ENCODE measurements at places on chromosomes 5 and 9. TPM values are rescaled to one million over a fixed set of nuclear protein-coding genes. Genes with fewer than 3 reads are reported as not detected.

DNA sequence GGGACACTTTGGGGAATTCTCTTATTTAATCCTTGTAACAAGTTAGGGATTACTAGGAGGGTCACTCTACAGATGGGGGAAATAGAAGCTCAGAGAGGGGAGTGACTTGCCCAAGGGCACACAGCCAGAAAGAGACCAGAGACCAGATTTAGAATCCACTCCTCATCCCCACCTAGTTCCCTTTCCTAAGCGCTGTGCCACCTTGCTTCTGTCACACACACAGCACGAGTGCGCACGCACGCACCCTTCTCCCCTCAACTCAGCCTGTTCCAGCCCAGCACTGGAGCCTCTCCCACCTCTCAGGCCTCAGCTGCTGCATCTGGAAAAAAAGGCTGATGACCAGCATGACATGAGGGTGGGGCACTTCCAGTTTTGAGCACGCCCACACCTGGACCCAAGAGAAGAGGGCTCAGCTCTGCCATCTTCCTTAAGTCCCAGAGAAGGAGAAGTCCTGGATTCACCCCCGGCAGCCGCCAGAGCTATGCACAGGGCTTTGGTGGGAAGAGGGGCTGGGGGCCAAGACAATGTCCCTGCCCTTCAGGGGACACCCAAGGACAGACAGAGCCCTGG is 18.5 kb downstream of the NR5A1 start:
- peaks cover 16% of the 10 kb centered on the region for H3K27me3 ChIP-seq
- H3K36me3 ChIP-seq = no peaks in the 10 kb centered on the region
- no peak overlapping the region for H3K27ac ChIP-seq
- H3K4me3 ChIP-seq = no peak overlapping the region
- H3K4me1 ChIP-seq = no peaks in the 10 kb centered on the region

MEIKIN gene
- total RNA-seq = not detected

- H3K27me3 ChIP-seq = no peaks in the 10 kb centered on the region
- H3K4me3 ChIP-seq = no peak overlapping the region
- H3K27ac ChIP-seq = no peak overlapping the region
- peaks cover 6% of the 10 kb centered on the region for H3K36me3 ChIP-seq
- DNase-seq = no peak
Measured at GRCh38 chr9:100269656-100270055, 83.1 kb downstream of the TEX10 start.

OR1Q1 gene
- not detected for total RNA-seq

CD72 gene
- total RNA-seq = not detected

FRRS1L gene
- not detected for total RNA-seq

FBXL7 gene
- 14.6 TPM for total RNA-seq

TMC1 gene
- 0.06 TPM for total RNA-seq

MACROH2A1 gene
- 463 TPM for total RNA-seq

SMARCA2 gene
- total RNA-seq = 39.9 TPM

DNA sequence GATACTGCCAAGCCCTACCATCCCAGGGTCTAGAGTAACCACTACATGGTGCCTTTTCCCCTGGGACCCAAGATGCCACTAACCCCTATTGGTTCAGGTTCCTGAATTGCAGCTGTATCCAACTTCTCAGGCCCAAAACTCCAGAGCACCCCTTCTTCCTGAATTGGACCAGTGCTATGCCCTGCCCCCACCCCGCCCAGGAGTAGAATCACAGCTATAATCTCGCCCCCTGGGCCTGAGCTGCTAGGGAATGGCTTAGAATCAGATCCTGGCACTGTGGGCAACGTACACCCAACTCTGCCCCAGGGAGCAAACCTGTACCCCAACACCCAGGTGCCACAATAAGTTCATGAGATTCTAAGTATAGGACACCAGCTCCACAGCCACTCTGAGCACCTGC is 206.3 kb downstream of the CACNA1B start:
- H3K27me3 ChIP-seq = no peaks in the 10 kb centered on the region
- H3K4me1 ChIP-seq = no peaks in the 10 kb centered on the region
- DNase-seq = no peak
- no peak overlapping the region for H3K4me3 ChIP-seq

DMRT3 gene
- not detected for total RNA-seq

C9orf43 gene
- total RNA-seq = 0.13 TPM

DNA sequence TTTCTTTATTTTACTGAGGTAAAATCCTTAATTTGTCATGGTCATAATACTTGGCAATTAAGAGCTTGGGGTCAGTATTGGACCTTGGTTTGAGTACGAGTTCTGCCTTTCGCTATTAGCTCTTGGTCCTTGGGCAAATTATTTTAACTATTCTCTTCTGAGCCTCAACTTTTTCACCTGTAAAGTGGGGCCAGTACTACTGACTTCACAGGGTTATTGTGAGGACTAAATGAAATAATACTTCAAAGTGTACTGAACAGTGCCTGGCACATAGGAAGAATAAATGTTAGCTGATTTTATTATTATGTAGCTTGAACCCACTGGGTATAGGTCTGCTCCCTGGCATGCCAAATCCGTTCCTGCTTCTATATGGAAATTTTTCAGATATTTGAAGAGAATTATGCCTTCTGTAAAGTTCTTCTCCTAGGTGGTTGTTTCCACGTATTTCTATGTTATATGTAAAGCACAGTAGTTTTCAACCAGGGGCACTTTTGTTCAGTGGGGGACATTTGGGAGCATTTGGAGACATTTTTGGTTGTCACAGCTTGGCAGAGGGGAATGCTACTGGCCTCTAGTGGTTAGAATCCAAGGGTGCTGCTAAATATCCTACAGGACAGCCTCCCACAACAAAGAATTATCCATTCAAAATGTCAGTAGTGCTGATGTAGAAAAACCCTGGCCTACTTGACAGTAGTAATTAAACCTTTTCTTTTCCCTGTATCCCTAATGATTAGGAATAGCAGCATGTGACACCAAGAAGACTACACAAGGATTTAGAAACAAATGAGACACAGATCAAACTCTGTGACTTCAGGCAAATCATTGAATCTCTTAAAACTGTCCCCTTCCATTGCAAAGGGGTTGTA is 4.5 kb downstream of the RCL1 start:
- H3K27me3 ChIP-seq = no peaks in the 10 kb centered on the region
- no peak overlapping the region for H3K27ac ChIP-seq
- DNase-seq = peak; percentile 1
- no peak overlapping the region for H3K4me3 ChIP-seq
- H3K36me3 ChIP-seq = no peaks in the 10 kb centered on the region

DNA sequence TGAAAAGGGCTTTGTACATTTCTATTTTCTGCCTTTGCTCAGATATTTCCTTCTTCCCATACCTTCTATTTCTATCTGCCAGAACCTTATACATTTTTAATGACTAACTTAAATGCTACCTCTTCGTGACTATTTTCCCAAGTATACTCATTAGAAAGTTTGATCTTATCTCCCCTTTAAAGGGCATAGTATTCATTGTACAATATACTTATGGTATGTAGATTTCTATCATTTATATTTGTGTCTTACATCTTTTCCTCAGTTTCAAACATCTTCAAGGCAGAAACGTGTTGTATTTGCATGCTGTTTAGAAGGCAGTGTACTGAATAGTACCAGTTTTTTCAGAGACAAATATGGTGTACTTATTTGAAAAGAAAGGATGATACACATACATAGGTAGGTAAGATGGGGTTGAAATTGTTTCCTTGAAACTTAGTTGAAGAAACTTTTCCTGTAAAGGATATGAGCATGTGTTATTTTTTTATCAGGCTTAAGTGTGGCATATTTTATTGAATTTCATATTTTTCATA is 518.1 kb upstream of the NUDT12 start:
- H3K4me1 ChIP-seq = no peaks in the 10 kb centered on the region
- H3K27ac ChIP-seq = no peak overlapping the region
- H3K27me3 ChIP-seq = no peaks in the 10 kb centered on the region
- no peak overlapping the region for H3K4me3 ChIP-seq
- no peak for DNase-seq

DNA sequence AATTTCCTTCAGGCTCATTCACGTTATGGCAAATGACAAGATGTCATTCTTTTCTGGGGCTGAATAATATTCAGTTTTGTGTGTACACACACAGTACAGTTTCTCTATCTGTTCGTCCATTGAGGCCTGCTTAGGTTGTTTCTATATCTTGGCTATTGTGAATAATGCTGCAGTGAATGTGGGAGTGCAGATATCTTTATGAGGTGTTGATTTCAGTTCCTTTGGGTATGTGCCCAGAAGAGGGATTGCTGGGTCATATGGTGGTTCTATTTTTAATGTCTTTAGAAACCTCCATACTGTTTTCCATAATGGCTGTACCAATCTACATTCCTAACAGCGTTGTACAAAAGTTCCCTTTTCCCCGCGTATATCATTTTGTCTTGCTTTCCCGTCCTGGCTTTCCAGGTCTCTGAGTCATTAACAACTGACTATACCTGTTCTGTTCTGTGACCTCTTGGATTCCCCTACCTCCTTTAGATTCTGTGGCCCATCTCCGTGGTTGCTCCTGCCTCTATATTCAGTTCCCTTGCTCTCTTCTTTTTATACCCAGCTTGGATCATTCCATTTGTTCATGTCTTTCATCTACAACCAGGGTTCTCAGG is 6.8 kb downstream of the SNX30 start:
- H3K36me3 ChIP-seq = no peaks in the 10 kb centered on the region
- H3K27me3 ChIP-seq = no peaks in the 10 kb centered on the region
- DNase-seq = no peak
- H3K4me1 ChIP-seq = peaks cover 44% of the 10 kb centered on the region
- H3K4me3 ChIP-seq = no peak overlapping the region
- H3K27ac ChIP-seq = no peak overlapping the region

Data from SJSA1 (cell line).